ENCODE measurements at places on chromosomes 13 and 19.

DNA sequence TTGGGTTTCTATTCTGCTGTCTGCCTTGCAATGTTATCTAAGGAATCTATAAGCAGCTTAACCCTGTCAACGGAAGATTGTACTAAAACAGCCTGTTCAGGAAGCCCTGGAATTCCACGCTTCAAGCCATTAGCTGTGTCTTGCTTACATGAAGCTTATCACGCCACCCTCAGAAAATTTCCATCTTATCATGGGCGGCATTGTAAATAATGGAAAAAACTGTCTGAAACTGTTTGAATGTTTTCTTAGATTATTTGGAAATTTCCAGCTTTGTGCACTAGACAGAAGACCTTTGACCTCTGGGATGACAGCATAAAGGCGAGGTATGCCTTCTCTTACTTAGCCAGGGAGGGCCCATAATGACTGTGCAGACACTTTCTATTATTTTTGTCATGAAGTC, 319.7 kb downstream of the KCNRG start:
- DNase-seq: no peak

- no peak for DNase-seq
These were observed 56.4 kb downstream of the IER2 start for GRCh38 chr19:13206587-13206986.

DNA sequence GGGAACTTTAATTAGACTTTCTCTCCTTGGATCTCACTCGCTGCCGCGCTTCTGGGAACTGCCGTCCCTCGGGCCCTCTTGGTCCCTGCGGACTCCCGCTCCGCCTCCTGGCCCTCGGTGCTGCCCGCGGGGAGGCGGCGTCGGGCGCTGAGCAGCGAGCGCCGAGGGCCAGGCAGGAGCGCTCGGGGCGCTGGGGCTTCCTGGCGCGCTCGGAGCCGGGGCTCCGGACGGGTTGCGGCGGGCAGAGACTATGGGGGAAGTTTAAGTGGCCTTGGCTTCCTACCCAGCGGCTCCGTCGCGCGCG, 704 bp downstream of the CHST8 start:
- DNase-seq: no peak

GRCh38 chr13:50456111-50456510, 387.4 kb downstream of the DLEU7 start:
- no peak for DNase-seq

GRCh38 chr13:96662036-96662435, 332.2 kb downstream of the OXGR1 start:
- no peak for DNase-seq

GRCh38 chr13:34751044-34751443, 191.0 kb upstream of the NBEA start:
- DNase-seq: no peak

Data from mesothelial cell of epicardium (in vitro differentiated cells).